ENCODE measurements at places on chromosomes 12 and 14.

GRCh38 chr12:57177354-57177753 is 29.9 kb upstream of the LRP1-AS start:
- DNase-seq, result no peak

DNA sequence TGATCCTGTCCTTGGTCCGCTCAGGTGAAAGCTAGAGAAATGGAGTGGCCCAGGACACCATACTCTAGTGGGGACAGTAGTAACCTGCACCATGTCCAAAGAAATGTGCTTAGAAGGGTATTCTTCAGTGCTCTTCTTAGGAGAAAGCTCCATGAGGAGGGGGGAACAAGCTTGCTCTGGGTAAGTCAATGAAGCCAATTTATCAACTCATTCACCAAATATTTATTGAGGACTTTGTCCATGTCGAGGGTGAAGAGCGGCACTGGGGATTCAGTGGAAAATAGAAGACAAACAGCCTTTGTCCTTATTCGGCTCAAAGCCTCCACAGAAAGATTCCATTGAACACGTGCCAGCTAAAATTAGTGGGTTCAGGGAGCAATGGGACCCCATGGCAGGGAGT is 677.8 kb downstream of the BCL11B start:
- no peak for DNase-seq

- no peak for DNase-seq
Measured at GRCh38 chr12:47891356-47891755, 13.4 kb downstream of the VDR start.

- DNase-seq, result peak; percentile 18
Measured at GRCh38 chr14:96243785-96244184, 12.2 kb upstream of the BDKRB1 start.

DNA sequence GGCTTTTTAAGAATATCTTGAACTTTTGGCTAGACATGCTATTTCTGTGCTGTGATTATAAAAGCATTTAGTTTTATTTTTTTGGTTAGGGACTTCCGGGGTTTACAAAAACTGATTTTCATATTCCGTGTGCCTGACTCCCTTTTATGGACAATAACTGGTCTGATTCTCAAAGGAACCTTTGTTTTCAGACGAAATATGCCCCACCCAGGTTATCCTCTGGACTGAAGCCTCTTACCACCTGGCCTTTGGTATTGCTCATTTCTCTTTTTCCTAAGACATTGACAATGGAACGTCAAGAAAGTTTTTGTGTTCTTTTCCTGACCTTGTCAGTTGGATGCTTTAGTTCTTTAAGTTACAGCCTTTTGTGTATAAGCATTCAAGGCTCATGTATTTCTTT is 10.8 kb downstream of the TIGAR start:
- DNase-seq, result no peak

DNA sequence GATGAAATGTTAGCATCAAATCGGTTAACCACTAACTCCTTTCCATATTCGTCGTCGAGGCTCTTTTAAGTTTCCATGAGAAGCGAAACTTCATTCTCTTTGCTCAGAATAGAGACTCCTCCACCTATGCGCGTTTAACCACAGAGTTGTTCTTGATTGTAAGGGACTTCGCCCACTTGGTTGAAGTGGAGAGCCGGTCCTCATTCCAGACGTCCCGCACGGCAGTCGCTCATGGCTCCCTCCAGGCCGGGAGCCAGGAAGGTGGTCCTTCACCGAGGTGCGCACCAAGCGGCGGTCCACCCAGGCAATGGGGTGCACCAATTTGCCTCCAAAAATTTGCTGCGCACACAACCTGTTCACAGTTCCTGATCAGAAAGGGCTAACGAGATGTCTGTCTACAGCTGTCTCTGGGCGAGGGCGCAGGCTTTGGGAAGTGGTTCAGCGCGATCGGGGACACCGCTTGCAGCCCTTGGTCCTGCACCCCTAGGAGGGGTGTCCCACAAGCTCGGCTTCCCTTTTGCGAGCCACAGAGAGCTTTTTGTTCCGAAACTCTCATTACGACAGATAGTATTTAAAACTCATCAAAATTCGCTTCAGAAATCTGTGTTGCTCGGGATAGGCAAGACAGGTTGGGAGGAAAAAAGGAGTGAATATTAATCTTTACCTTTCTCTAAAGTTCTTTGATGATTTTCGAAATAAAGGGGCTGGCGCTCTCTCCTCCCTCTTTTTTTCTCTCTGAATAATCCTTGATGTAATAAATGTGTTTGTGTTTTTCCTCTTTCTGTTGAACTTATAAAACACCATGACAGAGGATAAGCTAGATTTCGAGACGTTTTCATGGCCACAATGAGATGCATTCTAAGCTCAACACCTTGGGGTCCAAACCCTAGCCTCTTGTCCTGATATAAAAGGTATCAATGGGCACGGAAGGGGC is 6.4 kb upstream of the ALX1 start:
- DNase-seq, result no peak

DNA sequence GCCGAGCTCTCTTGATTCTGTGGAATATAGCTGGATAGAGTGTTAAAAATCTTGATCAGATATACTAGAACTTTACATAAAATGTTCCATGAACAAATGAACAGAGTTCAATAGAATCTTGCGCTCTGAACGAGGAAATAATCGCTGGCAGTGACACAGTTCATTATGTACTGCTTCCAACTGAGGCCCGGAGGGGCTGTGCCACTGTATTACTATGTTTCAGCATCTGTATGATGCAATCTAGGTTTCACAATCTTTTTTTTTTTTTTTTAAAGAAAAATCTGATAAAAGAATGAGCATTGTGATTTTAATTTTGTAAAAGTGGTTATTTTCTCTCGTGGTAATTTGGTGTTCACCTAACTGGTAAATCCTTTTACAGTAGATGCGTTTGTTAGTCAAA is 77.2 kb downstream of the FERMT2 start:
- DNase-seq, result peak; percentile 53

DNA sequence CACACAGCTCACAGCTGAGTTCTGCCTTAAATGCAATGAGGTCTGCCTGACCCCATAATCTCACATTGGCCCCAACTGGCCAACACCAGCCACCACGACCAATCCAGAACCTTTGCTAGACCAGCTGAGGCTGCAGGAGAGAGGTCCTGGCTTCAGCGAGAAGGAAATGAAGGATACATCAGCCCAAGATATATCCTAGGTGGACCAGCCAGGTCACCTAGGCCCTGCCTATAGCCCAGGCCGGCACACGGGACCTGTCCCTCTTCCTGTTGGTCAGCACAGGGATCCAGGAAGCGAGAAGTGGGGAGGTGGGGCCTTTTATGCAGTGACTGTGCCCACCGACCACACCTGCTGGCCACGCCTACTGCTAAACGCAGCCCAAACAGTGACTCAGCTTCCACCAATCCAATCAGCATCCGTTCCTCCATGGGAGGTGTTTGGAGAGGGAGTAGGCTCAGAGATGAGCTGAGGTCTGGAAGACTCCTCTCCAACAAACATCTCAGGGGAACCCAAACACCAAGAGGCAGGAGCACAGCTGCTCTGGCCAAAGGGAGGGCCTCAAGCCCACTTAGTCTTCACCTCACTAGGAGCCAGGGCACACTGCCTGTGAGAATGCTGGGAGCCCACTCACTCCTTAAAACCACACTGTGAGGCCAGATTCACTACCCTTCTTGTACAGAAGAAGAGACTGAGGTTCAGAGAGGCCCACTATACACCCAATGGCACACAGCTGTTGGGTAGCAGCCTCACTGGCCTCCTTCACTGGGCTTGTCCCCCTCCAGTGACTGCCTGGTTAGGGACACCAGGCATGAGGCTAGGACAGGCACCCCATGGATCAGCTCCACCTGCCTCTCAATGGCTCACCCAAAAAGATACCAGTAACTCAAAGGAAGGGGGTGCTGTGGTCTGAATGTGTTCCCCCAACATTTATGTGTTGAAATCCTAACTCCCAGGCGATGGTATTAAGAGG is 51.3 kb upstream of the PPP2R5C start:
- no peak for DNase-seq

DNA sequence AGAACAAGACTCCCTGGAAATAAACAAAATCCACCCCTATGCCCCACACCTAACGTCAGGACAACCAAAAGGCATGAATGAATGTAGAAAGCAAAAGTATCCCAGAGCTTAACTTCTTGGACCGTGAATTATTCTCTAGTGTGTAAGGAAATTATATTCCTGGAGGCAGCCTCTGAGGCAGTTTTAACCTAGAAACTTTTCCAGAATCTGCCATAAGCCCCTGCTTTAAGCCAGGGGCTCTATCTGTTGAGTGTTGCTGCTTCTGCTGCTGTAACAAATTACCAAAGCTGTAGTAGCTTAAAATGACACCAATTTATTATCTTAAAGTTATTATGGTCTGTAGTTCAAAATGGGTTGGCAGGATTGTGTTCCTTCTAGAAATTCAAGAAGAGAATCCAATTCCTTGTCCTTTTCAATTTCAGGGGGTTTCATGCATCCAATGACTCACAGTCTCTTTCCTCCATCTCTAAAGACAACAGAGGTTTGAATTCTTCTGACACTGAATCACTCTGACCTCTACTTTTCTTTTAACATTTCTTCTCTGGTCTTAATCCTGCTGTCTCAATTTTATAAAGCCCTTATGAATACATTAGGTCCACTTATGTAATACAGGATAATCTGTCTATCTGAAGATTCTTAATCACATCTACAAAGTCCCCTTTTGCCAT is 242.7 kb downstream of the ATXN7L3B start:
- no peak for DNase-seq
